ENCODE measurements at places on chromosomes 12 and 14.

GRCh38 chr12:120076651-120077050 is 39.9 kb downstream of the RAB35 start:
- DNase-seq: no peak

GRCh38 chr12:10301103-10301502 is 6.6 kb upstream of the KLRD1 start:
- no peak for DNase-seq

GRCh38 chr14:78921856-78922255 is 751.7 kb downstream of the NRXN3 start:
- DNase-seq: no peak

DNA sequence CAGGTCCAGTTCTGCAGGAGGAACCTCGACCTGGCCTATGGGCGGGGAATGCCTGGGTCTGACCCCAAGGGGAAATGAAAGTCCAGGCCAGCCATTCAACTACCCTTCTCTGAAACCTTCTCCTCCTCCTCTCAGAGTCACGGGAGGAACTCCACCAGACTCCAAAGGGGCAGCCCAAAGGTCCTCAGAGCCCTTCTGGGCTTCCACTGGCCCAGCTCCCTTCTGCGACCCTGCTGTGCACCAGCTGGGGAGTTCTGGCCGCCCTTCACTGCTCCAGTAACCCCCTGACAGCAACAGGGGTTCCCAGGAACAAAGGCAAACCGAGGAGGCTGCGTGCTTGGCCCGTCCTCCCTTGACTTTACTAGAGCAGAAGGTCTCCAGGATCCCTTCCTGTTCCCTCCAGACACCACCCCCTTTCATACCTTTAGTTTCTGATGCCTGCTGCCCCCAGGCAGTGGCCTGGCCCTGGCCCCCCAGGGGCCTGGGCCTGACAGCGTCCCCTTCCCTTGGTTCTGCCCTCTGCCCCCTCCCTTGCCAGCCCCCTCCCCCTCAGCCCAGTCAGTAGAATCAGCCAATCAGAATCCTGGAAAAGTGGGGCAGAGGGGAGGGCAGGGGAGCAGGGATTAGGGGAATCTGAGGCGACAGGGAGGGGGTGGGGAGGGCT is 850 bp upstream of the ZNF385A start:
- DNase-seq: no peak

- DNase-seq: no peak
Observed at GRCh38 chr14:83355609-83356008, 1822.0 kb upstream of the SEL1L start.

GRCh38 chr12:103707446-103707845 is 120.4 kb downstream of the STAB2 start:
- DNase-seq: no peak
